Stimulated activated CD8-positive, alpha-beta memory T cell treated with anti-CD3 and anti-CD28 coated beads, Interleukin-2, amount 100 ng/mL, for 48 hours (primary cell): ENCODE measurements at places on chromosomes 1 and 21.

DNA sequence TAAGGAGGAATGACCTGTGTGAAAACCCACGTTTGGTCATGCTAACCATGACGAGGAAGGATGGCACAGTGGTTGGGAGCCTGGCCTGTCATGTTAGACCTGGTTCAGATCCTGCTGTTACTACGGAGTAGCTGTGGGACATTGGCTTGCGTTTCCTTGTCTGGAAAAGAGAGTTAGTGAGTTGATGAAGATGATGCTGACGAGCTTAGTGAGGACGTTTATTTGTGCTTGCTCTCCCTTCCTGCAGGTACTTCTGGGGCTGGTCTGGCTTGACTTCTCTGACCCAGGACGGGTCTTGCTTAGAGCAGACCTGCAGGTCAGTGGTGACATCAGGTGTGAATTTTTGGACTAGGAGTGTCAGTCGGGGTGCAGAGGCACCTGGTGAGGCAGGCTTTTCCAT, 14.7 kb downstream of the GALNT2 start:
- DNase-seq: no peak

GRCh38 chr21:40270047-40270446, 402.8 kb downstream of the PCP4 start:
- no peak for DNase-seq

DNA sequence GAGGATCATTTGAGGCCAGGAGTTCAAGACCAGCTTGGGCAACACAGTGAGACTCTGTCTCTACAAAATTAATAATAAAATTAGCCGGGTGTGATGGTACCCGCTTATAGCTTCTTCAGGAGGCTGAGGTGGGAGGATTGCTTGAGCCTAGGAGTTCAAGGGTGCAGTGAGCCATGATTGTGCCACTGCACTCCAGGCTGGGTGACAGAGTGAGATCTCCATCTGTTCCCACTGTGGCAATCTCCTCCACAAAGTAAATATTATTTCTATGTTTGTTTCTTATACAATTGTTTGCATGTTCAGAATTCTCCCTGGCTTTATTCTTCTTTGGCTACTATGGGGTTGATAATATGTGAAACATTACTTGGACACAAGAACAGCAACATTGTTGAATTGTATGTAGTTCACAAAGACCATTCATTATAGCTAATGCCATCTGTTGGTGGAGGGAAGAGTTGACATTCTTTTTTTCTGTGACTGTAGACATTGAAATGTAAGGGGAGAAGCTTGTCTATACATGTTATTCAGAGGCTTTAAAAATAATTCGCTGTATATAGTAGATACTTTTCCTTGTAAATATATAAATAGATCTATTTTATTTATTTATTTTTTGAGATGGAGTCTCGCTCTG, 47.8 kb upstream of the SRSF10 start:
- no peak for DNase-seq

DNA sequence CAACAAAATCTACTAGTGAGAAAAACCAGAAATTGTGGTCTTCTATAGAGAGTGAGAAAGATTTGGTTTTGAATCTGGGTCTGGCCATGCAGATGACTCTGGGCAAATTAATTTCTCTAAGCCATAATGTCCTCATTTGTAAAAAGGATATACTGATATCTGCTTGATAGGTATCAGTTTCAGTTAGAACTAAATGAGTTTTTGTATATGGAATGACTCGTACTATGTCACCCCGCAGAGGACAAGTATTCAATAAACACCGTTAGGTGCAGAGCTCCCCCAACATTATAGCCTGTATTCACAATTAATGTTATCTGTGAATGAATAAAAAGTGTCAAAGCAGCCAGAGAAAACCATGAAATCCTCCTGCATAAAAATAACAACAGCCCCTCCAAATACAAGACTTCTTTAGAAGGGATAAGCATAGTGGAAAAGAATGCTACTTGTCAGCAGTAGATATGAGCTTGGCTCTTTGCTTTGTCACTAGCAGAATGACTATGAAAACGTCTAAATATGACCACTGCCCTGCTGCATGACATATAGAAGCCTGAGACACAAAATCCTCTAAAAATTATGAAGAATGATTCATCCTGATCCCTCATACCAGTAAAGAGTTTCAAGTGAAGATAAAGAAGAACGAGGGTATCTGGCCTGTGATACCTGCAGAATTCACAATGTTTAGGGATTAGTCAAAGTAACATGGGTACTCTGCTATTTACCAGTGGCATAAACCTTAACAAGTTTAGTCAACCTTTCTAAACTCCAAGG, 17.8 kb downstream of the SCAF4 start:
- no peak for DNase-seq

DNA sequence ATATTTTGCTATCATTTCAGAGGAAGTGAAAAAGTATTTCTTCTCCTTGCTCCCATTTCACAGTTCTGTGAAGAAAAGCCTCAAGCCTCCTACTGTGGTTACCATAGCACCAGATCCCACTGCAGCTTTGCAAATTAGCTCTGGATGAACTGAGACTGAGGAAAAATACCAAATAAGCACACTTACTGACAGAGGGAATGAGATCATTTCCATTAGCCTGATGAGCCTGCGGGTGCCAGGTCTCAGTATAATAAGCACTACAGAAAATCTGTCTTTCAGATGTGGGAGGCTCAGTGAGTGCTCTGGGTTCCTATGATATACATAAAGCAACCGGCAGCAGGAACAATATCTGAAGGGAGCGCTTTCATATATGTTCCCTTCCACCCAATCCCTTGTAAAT, 21.4 kb downstream of the XKR8 start:
- DNase-seq: no peak

DNA sequence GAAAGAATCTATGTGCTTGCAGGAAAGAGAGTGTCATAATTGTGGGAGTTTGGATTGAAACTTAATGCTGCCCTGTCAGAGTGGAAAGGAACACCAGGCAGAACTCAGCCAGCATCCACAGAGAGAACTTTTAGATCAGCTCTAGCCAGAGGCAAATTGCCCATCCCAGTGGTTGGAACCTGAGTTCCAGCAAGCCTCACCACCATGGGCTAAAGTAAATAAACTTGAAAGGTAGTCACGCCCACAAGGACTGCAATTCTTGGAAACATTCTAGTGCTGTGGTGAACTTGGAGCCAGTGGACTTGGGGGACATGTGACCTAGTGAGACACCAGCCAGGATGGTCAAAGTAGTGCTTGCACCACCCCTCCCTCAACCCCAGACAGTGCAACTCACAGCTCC, 571.6 kb downstream of the LRRIQ3 start:
- DNase-seq: no peak

DNA sequence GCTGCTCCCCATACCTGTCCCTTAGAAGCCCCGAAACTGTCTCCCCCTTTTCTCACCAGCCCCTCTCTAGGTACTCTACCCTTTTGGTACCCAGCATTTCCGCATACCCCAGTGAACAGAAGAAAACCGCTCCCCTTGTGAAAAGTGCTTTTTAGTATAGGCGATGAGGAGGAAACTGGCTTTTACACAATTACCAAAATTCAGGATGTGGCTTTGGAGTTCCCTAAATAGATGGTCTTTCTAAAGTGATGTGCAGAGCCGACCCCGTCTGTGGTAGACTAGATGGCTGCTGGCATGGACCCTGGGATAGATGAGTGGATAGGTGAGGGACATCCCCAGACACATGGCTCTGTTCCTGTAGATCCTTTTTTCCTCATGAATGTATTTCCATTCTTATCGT, 2.6 kb upstream of the PER3 start:
- DNase-seq: no peak

- DNase-seq: no peak
Observed at GRCh38 chr1:189764391-189765320, 713.0 kb downstream of the BRINP3 start.

DNA sequence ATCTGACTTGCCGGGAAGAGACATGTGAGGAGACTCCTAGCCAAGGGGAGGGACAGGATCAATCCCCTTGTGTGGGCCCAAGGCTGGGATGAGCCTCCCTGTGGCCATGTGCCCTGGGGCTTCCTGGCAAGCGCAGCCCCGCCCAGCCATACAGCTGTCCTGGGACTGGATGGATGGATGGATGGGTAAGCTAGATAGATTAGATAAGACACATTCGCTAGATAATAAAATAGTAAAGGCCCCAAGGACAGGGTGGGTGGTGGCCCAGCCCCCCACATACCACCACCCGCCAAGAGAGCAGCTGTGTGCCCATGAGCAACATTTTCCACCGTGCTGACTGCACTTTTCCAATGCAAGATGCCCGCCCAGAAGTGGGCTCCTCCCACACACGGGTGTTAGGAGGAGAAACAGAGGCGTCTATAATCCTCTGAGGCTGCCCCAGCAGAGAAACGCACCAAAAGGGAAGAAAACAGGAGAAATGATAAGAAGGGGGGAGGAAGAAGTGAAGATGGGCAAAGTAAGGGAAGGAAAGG, 25.1 kb downstream of the ZBTB17 start:
- DNase-seq: peak; percentile 74

GRCh38 chr1:208252836-208253576, 8.8 kb upstream of the PLXNA2 start:
- DNase-seq: no peak

GRCh38 chr21:34640858-34641257, 25.9 kb upstream of the RCAN1 start:
- no peak for DNase-seq

DNA sequence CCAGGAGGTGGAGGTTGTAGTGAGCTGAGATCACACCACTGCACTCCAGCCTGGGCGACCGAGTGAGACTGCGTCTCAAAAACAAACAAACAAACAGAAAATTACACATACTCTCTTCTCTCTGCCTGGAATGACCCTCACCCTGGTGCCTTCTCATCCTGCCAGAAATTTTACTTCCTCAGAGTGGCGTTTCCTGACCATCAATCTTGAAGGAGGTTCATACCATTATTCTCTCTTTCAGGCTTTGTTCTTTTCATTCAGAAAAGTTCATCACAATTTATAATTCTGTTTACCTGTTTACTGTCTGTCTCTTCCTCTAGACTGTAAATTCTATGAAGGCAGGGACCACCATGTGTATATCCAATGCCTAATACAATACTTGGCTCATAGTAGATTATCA, 79.3 kb downstream of the RPS6KA1 start:
- no peak for DNase-seq

GRCh38 chr1:15289251-15289651, 42.2 kb downstream of the FHAD1 start:
- DNase-seq: no peak

DNA sequence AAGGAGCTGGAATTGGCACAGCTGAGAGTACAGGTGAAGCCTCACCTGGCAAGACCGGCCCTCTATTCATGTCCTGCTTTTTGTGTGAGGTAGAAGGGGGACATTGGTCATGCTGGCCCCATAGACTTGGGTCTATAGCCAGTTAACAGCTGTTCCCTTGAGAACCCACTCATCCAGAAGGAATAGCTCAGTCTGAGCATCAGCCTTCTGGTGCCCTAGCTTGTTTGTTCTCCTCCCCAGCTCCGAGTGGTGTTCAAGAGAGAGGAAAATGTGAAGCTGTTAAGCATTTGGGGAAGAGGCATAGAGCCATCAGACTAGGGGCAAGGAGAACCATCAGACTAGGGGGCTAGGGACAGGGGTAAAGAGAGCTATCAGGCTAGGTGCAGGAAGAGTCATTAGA, 290.9 kb downstream of the SIPA1L2 start:
- DNase-seq: no peak

DNA sequence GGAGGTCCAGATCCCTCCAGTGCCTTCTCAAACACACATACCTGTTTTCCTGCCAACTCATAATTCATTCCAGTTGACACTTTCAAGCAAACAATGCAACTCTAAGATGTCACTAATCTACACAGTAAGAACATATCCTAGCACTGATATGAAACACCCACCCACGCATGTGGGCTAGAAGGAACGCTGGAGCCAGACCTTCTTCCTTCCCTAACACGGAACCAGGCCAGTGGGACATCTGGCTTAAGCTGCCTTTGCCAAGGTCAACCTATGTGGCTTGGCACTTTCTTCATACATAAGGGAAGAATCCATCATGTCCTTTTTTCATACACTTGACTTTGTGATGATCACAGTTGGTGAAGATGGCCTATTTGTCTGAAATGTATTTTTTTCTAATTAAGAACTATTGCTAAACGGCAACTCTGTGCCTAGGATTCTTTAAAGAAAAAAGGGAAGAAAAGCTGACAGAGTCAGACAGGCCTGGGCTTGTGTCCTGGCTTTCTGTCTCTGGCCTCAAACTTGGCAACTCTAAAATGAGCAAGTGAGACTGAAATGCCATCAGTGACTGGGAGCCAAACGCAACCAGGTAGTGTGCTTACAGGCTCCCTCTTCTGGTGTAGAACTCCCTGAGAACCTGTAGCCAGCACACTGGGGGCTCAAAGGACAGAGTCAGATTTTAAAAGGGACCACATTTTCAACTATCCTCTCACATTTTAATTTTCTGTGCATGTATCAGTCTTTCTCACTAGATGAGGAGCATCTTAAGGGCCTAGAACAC, 92.6 kb upstream of the BEND5 start:
- no peak for DNase-seq

DNA sequence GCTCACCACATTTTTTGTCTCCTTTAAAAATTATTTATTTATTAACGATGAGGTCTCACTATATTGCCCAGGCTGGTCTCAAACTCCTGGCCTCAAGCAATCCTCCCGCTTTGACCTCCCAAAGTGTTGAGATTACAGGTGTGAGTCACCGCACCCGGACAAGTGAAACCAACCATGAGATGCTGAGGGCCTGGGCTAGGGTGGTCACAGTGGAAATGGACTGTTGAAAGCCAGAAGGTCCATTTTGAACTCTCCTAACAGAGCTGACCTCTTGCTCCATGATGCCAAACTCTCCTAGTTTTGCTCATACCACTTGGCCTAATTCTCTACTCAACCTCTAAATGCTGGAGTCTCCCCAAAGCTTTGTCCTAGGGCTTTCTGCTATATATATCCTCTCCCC, 109.1 kb downstream of the SLC45A1 start:
- no peak for DNase-seq

DNA sequence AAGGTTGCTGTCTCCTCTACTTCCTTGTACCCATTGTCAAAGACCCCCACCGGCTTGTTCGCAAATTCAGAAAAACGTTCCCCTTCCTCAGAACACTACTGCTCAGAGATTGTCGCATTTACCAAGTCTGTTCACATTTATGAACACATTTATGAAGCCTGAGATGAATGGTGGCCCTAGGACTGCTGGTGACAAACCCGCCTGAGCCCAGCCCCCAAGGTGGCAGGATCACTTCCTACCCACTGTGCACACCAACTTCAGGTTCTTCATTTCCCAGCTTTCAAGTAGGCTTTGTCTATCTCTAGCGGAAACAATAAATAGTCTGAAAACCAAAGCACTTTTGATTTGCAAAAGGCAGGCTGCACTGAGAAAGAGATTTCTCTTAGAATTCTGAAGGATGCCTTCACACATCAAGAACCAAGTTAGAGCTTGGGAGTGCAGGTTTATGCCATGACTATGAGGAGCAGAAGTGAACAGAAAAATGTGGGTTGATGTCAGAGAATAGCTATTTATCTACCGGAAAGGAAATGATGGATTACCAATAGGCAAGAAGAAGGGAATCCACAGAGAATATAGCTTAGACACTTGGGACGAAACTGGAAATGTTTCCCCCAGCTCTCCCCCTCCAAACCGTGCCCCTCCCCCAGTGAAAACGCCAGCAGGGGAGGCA, 200.5 kb downstream of the TOMM20 start:
- DNase-seq: no peak

DNA sequence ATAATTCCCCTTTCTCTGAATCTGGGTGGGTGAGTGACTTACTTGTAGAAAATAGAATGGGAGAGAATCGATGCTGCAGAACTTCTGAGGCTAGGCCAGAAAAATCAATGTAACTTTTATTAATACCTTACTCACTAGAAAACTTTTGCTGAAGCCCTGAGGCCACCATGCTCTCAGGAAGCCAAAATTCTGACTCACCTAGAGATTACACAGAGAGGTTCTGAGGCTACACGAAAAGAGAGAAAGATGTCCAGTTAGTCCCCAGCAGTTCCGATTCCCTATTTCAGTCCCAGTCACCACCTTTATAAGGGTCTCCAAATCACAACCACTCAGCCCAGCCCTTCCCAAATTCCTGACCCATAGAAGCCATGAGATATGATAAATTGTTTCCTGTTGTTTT, 135.2 kb downstream of the NTPCR start:
- DNase-seq: no peak
